A549 (cell line): ENCODE measurements at places on chromosomes 3 and 15.

DNA sequence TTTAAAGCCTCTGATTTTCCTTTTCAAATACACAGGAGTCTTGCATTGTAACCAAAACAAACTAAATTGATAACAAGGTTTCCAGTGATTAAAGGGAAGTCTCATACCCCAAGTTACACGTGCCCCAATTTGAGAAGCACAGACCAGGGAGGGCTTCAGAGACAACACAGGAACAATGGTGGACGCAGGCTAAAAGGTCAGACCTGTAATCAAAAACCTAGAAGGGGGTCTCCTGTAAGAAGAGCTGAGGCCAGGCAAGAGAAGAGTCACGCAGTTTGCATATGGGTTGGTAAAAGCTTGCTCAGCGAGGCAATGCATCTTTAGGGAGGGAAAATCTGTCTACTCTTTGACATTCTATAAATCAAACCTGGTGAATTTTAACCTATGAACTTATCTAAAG lies 58.6 kb upstream of the MCF2L2 start:
- no peak for DNase-seq

DNA sequence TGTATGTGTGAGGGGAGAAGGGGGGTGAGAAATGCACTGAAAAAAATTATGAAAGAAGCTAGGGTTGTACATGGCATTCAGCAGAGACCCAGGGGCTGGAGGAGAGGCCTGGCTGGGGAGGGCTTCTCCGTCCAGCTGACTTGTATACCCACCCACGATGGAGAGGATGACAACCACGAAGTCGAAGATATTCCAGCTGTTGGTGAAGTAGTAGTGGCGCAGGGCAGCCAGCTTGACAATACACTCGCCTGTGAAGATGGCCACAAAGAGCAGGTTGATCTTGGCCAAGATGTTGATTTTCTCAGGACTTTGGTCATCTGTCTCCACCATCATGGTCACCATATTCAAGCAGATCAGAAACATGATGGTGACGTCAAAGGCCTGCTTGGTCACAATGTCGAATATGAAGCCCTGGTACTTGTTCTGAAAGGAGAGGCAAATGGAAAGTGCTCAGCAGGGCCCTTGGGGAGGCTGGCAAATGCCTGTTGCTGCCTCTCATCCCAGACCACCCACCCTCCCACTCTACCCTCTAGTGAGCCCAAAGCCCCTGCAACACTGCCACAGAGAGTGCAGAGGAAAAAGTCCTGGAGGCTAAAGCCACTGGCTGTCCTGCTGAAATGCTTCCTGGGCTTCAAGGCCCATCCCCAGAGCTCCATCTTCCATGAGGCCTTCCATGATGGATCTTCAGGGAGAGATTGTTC lies 58.1 kb downstream of the EXOG start:
- DNase-seq: no peak

DNA sequence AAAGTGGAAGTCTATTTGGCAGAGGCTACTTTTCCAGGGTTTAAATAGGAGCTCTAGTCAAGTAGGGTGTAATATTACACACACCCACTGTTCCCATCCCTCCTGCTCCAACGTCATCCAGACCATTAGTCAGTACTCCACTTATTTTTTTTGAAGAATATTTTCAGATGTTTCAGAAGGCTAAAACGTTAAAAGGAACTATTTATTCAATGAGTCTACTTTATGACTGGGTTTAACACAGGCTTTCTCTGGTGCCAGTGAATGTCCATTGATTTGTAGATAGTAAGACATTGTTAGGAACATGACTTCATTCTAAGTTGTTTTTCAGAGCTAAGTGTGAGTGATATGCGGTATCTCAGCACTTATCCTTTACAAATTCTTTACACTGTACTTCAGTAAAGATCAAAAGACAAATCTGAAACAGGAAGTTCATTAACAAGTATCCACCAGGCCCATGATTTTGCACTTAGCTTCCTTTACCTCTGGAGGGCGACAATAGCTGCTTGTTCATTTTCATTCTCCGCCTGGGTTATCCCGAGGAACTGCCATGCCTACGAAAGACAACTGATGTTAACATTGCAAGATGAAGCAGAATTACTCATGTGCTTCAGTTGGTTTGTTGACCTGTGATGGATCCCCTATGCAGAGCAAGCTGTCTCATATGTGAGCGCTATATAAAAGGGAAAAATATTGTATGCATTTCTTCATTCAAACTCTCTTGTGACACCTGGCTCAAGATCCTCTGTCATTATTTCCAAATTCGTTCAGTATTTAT lies 158.7 kb downstream of the USP13 start:
- DNase-seq: peak; percentile 68

DNA sequence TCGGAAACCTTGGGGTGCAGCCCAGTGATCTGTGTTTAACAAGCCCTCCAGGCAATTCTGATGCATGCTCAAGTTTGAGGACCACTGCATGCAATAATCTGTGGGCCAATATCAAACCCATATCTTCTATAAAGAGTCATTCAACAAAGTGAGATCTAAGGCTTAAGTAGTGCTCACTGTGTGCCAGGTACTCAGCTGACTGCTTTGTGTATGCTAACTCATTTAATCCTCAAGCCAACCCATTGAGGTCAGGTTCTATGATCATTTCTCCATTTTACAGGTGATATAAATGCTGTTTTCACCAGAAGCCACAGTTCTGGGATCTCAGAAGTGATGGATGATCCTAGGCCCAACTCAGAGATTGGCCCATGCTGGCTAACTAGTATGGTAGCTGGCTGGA lies 101.7 kb downstream of the SMAD6 start:
- no peak for DNase-seq

DNA sequence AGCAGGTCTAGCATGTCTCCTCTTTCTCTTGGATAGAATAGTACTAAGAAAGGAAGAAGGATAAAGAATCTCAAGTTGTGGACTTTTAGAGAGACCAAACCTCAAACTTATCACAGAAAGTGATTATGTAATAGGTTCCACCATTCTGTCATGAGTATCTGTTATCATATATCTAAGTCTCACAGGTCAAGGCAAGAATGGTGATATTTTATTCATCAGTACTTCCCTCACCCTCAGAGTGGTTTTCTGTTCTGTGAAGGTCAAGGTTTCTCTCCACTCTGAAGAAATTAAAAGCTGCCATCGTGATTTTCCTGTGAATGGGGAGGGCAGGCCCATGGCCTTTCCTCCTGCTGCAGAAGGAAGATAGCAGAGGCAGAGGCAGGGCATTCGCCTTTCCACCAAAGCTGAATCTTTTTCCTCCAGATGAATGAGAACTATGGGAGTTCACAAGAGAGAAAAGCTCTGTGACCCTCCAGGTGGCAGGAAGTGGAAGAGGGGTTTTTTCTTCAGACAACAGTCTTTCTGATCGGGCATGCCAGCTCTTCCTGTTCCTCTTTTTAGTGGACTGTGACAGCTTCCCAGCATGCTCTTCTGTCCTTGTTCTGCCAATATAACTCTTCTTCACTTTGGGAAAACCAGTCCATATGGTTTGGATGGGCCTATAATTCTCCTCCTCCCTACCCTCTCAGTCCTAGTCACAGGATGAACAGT lies 37.1 kb upstream of the CCK start:
- DNase-seq: no peak

- no peak for DNase-seq
Observed at GRCh38 chr3:61637088-61638051, 76.0 kb downstream of the PTPRG start.

DNA sequence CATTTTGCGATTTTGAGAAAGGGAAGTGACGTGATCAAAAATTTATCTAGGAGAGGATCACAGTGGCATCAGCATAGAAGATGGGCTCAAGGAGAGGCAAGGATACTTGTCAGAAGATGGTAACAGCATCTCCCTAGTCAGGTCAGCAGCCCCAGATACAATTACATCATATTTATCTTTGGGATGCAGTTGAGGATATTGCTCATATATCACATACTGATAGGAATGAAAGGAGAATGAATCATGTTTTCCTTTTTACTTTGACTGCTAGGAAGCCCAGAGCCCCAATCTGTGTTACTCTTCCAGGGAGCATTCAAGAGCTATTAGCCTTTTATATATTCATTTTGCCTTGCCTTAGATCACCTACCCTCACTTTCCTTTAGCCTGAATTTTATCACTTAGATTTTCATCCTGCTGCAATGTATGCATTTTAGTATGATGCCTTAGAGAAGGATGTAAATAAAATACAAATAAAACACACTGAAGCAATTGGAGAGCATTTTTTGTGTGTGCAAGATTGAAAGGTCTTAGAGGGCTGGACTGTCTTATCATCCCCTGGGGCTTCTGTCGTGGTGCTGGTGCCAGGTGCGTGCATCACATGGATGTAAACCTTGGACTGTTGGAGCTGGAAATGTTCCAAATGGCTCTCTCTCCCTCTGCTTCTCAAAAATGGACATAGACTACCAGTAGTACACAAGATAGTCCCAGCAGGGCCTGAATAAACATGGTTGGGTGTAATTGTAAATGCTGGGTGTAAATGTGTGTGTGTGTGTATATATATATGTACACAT lies 40.3 kb downstream of the CORO2B start:
- DNase-seq: no peak

- no peak for DNase-seq
Observed at GRCh38 chr3:15299036-15299435, 33.4 kb downstream of the SH3BP5 start.

GRCh38 chr3:177279118-177279815 lies 82.0 kb upstream of the TBL1XR1 start:
- DNase-seq: no peak
